ENCODE measurements at places on chromosomes 12 and 14.

DNA sequence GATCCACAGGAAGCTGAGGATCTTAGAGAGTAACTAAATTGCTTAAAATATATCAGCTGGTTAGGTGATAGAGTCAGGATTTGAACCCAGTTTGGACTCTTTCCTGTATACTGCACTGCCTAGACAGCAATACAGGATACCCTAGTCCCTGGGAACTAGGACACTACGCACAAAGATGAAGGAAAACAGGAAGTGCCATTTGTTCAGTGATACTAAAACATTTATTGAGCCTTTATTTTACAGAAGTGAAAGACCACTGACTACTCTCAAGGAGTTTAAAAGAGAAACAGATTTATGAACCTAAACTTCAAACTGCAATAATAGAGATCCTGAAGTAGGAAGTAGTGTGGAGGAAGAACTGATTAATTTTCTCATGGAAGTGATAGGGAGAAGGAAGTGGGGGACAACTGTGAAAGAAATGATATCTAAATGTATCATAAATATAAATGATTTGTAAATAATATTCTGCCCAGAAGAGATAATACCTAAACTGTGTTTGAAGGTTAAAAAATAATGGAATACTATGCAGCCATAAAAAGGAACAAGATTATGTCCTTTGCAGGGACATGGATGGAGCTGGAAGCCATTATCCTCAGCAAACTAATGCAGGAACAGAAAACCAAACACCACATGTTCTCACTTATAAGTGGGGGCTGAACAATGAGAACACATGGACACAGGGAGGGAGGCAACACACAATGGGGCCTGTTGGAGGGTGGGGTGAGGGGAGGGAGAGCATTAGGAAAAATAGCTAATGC, 18.2 kb downstream of the MSRB3 start:
- no peak for DNase-seq

DNA sequence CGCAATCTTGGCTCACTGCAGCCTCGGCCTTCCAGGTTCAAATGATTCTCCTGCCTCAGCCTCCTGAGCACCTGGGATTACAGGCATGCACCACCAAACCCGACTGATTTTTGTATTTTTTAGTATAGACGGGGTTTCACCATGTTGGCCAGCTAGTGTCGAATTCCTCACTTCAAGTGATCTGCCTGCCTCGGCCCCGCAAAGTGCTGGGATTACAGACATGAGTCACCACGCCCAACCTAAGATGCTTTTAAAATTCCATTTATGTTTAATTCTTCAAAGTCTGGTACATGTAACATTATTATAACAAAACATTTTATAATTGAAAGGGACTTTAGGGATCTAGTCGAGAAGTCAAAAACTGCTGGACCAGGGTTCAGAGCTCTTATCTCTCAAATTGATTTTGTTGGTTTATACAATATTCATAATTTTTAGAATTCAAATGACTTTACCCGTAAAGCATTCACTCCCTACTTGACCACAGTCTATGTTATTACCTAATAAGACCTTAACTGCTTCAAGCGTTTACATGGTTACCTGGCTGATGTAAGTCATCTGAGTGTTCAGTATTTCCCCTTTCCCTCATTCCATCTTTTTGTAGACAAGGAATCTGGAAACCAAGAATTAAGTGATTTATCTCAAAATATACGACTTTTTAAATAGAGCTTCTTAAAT, 28.2 kb downstream of the RAP1B start:
- DNase-seq, result no peak

GRCh38 chr12:8817856-8818255, 4.6 kb upstream of the A2ML1 start:
- no peak for DNase-seq

DNA sequence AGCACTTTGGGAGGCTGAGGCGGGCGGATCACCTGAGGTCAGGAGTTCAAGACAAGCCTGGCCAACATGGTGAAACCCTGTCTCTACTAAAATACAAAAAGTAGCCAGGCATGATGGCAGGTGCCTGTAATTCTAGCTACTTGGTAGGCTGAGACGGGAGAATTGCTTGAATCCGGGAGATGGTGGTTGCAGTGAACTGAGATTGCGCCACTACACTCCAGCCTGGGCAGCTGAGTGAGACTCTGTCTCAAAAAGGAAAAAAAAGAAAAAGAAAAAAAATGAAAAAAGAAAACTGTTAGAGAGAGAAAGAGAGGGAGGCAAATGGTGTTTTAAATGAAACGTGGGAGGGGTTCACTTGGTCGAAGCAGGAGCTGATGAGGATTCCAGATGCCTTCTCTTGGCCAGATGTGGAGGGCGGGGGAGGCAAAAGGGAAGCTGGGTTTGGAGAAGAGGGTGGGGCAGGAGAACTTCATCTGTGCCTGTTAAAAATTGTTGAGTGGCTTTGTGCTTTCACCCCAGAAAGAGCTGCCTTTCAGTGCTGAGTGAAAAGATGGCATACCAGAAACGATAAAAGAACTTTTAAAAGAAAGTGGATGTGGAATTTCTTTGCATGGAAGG, 1.1 kb downstream of the EMP1 start:
- DNase-seq, result no peak

DNA sequence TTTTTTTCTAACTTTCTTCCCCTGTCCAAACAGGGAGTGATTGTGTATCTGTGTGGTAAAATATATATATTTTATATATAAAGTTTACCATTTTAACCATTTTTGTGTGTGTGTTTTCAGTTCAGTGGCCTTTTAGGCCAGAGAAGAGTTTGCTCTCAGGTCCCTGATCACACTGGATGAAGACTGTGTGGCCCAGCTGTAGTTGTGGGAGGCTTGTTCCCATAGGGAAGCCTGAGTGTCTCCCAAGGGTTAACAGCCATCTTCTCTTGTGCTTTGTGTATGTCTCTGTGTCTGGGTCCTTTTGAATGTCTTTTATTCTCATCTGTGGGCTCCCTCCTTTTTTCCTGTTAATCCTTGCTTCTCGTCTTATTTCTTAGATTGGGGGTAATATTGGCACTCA, 23.4 kb downstream of the CGRRF1 start:
- no peak for DNase-seq

- DNase-seq, result no peak
These were observed 3.8 kb upstream of the TBX3 start for GRCh38 chr12:114687802-114688201.

GRCh38 chr14:100568998-100569733, 18.1 kb downstream of the BEGAIN start:
- no peak for DNase-seq

GRCh38 chr14:74906925-74907521, 16.0 kb downstream of the RPS6KL1 start:
- no peak for DNase-seq

- no peak for DNase-seq
These were observed 17.5 kb downstream of the APPL2 start for GRCh38 chr12:105218434-105218833.

- no peak for DNase-seq
These were observed 71.7 kb downstream of the IPO8 start for GRCh38 chr12:30624009-30624408.

- DNase-seq, result no peak
These were observed 20.9 kb downstream of the DMAC2L start for GRCh38 chr14:50333014-50333509.

GRCh38 chr14:83196236-83196635, 1662.6 kb upstream of the SEL1L start:
- DNase-seq, result no peak

DNA sequence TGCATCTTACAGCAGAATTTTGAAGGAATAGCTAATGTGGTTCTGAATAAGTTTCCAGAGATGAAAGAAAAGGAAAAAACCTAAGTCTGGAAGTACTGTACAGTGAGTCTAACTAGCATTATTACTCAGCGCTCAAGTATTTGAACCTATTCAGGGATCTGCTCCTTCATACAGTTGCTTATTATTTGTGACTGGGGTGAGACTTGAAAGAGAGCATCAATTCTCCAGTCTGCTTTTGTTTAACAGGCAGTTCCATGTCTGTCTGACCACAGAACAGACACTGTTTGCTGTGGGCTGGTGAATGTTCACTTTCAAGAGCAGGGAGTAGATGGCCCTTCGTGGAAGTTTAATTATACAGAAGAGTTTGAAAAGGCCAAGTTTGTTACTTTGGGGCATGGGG, 9.3 kb downstream of the ETV6 start:
- no peak for DNase-seq

Measured in Calu3 (cell line).